NCI-H2081 treated with DMSO at 0.1 percent for 48 hours (cell line): ENCODE measurements at places on chromosomes 1 and 21.

GRCh38 chr21:14046401-14046800, 164.4 kb downstream of the LIPI start:
- no peak for DNase-seq

DNA sequence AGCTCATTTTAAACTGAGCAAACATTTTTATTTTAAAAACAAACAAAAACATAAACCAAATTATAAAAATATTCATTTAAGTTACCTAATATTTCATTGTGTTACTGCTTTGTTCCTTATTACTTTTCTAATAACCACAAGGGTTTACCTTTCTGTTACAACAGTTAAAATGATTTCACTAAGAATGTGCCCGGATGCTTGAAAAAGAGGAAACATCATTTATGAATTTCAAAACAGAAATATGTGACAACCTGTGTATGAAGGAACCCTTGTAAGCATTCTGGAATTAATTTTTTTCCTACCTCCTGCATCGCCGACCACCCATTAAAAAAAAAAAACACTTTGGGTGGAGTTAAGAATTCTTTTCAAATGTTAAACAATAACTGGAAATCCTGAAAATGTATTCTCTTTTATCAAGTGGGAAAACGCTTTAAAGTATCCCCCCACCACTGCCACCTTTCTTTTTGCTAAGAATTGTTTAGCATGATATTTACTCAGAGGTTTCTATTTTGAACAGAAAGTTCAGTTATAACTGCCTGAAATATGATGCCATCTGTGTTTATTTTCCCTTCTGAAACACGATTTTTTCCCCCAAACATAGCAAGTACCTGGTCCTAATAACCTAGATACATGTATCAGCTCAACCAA, 9.1 kb downstream of the CYYR1 start:
- DNase-seq = no peak

DNA sequence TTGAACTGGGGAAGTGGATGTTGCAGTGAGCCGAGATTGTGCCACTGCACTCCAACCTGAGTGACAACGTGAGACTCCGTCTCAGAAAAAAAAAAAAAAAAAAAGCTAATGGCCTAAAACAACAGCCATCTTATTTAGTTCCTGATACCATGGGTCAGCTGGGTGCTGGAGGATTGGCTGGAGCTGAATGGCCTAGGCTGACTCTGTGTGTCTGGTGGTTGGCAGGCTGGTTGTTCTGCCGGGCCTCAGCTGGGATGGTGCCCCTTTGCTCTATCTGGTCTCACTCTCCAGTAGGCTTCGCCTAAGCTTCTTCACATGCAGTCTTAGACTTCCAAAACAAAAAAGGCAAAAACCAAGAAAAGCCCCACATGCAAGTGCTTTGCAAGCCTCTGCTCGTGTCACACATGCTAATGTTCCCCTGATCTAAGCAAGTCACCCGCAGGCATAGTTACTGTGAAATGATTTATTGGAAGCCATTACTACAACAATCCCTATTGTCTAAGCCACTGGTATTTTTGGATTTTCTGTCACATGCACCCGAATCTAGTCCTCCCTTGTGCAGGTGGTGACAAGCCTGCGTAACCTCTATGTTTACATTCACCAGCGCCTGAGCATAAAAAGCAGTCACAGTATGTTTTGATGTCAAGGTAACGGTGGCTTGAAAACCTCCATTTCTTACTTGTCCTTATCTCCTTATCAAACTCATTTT, 39.6 kb upstream of the KANK4 start:
- DNase-seq = peak; percentile 52

DNA sequence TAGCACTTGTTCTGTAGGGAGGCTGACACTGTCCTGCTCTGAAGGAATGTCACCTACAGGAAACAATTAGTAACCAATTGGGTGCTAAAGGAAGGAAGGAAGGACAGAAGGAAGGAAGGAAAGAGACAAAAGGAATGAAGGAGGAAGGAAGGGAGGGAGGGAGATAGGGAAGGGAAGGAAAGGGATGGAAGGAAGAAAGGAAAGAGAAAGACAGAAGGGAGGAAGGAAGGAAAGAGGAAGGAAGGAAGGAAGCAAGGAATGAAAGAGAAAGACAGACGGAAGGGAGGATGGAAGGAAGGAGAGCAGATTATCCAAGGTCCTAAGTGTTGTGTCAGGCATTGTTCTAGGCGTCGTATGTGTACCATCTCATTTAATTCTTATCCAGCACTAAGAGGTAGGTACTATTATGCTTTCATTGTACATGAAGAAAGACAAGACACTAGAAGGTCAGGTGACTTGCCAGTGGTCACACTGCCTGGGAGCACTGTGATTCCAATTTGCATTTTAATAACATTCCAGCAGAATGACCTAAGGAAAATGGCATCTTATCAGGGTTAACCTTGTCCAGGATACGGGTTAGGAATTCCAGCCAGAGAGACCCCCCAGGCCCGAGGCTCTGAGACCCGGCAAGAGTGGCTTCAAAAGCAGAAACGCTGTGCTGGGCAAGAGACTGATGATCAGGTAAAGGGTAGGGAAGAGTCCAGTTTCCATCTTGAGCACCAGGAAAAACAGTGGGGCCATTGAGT, 29.6 kb downstream of the CLIC6 start:
- no peak for DNase-seq

- DNase-seq = no peak
Observed at GRCh38 chr1:7616076-7616832, 154.8 kb upstream of the VAMP3 start.

DNA sequence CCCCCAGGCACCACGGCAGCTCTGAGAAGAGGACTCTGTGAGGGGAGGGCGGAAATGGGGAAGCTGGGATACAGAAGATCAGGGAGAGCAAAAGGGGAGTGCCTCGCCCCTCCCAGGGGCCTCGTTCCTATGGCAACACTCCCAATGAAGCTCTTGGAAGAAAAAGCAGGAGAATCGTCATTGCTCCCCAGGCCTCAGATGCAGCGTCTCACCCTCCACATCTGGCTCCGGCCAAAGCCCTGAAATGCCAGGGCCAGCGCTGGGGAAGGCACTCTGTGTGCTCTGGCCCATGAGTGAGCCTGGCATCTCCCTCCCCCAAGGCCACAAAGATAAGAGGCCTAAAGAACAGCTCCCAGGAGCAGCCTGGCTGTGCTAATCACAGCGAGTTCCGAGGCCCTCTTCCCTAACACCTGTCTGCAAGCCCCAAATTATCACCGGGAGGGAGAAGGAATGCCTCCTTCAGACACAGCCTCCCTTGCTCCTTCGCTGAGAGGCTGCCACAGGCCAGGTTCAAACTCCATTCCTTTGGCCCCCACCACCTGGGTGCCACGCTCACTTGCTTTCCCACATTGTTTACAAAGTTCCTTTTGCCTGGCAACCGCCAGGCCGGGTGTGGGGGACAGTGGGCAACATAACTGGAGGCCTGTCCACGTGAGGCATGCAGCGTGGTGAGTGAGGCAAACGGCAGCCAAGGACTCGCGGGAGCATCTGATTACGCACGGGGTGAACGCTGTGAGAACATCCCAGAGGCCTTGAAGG, 27.8 kb downstream of the ECE1 start:
- no peak for DNase-seq

DNA sequence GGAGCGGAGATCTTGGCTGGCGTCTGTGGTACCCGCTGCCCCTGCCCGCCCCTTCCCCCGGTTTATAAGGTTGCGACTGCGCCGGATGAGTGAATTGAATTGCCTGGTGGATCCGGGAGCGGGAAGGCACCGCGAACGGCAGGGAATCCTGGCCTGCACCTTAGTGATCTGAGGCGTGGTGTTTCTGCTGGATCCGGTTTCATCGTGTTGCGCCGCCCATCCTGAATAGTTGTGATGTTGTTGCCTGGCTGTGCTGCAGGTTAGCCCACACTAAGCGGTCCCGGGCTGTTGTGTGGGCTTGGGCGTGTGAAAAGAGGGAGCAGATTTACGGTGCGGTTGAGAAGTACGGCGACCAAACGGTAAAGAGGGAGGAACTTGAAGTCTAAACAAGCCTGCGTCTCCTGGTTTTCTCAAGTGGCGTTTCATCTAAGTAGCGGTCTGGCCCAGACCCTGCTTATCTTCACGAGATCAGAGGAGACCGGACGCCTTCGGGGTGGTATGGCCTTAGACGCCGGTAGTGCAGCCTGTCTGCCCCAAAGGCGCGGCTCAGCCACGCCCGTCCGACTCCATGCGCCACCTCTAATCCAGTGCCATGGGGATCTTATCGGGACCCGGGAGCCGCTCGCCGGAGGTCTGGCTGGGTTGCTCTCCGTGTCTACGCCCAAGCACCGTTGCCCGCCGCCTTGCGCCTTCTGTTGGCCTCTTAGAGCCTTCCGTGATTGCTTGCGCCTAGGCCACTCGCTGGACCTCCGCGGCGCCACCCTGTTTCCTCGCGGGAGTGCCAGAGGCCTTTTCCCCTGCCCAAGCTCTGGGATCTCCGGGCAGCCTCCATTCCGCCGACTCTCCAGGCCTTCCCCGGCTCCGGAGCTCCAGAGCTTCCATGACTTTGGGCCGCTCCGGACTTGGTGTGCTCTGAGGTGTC, 87.5 kb upstream of the RHOU start:
- DNase-seq = no peak

- no peak for DNase-seq
Observed at GRCh38 chr1:245485996-245486395, 331.2 kb downstream of the KIF26B start.

- no peak for DNase-seq
Observed at GRCh38 chr1:9822897-9823692, 670 bp downstream of the CLSTN1 start.

GRCh38 chr1:99264201-99265021, at the start of gene PLPPR4:
Gene PLPPR4 (plus strand): TSS chr1:99264492. CDS start chr1:99264594, 102 bp downstream.
- DNase-seq = no peak

- no peak for DNase-seq
Observed at GRCh38 chr1:15033264-15033663, 120.3 kb upstream of the TMEM51 start.

DNA sequence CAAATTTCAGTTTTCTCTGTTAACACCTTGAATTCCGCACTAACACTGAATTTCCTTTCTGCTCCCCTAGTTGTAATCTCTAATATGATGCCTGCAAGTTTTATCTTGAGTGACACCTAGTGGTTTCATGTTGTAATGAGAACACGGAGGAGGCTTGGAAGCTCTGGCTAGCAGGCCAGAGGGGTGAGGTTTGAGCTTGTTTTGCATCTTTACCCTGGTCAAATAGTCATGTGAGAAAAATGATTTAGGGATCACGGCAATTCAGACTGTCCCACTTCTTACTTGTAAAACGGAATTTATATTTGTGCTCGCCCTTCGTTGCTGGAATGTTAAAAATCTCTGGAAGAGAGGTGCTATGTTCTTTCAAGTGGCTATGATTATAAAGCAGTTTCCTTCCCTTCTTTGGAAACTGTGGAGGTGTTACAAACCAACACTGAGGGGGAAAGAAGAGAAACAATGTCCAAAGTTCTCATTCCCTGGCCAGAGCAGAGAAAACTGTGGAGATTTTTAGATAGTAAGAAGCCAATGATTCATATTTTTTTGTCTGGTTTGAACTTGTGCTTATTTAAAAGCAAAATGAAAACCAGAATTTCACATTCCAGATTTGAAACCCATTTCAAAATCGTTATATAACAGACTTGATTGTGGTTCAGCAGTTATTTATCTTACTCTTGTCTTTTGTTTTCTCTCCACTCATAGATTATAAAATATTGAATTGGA, 5.3 kb upstream of the MROH9 start:
- DNase-seq = peak; percentile 25

GRCh38 chr21:42459082-42459460, 37.0 kb downstream of the RSPH1 start:
- DNase-seq = no peak

- DNase-seq = no peak
Observed at GRCh38 chr1:67300561-67300960, 7.1 kb upstream of the IL12RB2 start.
